ENCODE measurements at places on chromosomes 5 and 9.

DNA sequence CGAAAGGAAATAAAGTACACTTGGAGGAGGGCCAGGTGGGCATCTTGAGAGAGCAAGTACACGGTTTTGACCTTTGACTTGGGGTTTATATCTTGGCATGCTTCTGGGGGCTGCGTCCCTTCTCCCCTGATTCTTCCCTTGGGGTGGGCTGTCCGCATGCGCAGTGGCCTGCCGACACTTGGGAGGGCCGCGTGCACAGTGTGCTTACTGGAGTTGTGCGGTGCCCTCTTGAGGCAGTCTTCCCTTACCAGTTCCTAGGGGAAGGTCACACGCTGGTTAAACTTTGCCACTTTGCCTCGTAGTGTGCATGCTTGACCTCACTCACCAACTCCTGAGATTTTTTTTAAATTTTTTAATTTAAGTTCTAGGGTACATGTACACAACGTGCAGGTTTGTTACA lies 4.3 kb upstream of the CLPTM1L start:
- no peak for DNase-seq

GRCh38 chr5:33927685-33928084 lies 8.5 kb upstream of the RXFP3 start:
- no peak for DNase-seq

DNA sequence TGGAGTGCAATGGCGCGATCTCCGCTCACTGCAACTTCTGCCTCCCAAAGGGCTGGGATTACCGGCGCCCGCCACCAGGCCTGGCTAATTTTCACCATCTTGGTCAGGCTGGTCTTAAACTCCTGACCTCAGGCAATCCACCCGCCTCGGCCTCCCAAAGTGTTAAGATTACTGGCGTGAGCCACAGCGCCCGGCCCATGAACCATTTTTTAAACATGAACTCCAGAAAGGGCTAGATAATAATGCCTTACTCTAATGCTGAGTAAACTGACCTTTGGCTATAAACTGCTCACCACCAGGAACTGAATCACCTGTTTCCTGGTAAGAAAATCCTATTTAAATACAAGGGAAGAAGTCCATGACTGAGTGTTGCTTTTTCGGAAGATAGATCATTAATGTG lies 23.2 kb upstream of the DAB2 start:
- DNase-seq, result no peak

DNA sequence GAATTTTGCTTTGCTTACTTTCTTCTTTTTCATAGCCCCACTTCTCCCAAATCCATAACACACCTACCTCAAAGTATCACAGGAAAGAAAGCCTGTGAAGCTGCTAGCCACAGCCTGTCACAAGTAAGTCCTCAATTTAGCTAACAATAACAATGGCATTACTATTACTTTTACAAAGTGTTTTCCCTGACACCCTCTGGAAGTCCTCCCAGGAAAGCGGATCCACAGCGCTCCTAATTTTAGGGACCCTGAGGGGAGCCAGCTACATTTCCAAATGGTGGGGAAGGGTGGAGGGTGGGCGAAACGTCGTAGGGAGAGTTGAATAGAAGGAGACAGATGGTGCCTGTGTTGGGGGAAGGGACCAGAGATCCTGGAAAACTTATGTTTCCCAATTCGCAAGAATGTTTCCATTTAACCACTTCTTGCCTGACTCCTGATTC lies 523 bp upstream of the WWC1 start:
- no peak for DNase-seq

GRCh38 chr9:94894094-94894699 lies 167.7 kb downstream of the AOPEP start:
- no peak for DNase-seq

- no peak for DNase-seq
Observed at GRCh38 chr5:177984584-177985206, 11.3 kb downstream of the PROP1 start.

- DNase-seq, result no peak
Observed at GRCh38 chr5:167720259-167720658, 571.2 kb upstream of the WWC1 start.

DNA sequence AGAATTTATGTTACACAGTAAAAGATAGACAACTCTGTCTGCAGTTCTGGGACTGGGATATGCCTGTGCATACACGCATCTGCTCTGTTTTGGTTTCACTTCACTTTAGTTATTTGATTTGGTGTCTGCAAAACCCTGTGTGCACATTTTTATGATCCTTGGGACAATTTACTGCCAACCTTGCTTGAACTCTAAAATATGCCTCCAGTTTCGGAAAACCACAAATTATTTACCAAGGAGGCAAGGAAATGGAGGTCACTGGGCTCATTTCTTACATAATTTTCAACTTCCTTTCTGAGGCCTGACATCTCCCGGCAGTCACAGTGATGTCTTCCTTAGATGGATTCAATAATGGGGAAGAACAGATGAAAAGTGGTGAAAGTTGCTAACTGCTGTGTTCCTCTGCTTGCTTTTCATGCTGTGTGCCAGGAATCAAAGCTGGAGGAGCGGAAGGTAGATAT lies 61.2 kb upstream of the TAF11L2 start:
- DNase-seq, result no peak

DNA sequence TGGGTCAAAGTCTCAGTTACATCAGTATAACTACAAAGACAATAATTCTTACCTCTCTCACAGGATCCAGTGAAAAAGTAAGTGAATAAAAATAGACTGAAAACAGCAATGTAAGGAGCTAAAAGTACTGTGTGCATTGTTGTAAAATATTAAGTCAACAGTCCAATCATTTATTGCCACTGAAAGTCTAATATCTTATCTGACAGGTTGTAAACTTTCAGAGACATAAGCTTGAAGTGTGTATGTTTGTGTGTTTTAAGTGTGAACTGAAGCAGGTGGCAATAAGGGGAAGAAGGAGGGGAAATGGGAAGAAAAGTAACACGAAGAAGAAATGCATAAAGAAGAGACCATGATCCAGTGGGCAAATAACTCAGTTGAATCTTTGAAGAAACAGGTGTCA lies 229.7 kb upstream of the TAS2R1 start:
- DNase-seq, result no peak

- DNase-seq, result peak; percentile 70
Observed at GRCh38 chr9:127955294-127956015, 17.8 kb upstream of the DPM2 start.

- no peak for DNase-seq
Observed at GRCh38 chr5:135036405-135036804, 2.4 kb upstream of the PITX1 start.

- no peak for DNase-seq
Observed at GRCh38 chr9:110157823-110158664, 49.9 kb downstream of the C9orf152 start.

DNA sequence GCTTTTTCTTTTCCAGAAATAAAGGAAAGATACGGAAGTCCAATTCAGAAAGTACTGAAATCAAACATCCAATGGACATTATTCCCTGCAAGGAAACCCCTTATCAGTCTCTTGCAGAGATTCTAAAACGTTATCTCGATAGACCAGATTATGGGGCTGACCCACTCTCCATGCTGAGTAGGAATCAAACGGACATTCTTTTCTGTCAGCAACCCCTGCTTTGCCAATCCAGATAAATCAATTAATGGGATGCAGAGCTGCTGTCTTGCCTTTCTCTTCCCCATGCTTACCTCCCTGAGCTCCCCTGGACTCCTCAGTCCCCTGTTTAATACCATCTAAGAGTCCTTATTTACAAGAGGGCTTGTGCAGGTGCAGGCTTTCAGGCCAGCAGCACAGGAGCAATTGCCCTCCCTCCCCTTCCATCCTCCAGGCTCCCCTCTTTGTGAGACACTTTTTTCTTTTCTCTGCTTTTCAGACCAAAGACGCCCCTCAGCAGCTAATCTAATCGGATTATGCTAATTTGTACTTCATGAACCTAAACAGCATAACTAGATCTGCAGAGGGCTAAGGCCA lies 14.2 kb downstream of the TAL2 start:
- no peak for DNase-seq

- no peak for DNase-seq
Observed at GRCh38 chr9:129811967-129812363, 9.0 kb downstream of the TOR1B start.

GRCh38 chr5:132226516-132227234 lies 978 bp downstream of the P4HA2 start:
- no peak for DNase-seq

DNA sequence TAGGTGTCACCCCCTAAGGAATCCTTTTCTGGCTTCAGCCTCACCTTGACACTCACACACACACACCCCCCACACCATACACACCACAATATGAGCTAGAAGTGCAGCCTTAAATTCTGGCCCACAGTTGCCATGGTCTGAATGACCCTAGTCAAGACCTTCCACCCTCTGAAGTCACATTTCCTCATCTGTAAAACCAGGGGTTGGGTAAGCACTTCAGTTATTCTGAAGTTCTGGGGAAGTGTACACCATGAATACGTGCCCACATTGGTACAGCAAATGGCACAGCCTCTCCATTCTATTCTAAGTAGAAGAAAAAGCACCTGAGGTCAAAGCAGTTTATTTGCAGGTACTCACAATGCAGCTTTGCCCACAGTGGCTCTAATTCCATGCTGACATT lies 372.8 kb upstream of the KLF4 start:
- no peak for DNase-seq

DNA sequence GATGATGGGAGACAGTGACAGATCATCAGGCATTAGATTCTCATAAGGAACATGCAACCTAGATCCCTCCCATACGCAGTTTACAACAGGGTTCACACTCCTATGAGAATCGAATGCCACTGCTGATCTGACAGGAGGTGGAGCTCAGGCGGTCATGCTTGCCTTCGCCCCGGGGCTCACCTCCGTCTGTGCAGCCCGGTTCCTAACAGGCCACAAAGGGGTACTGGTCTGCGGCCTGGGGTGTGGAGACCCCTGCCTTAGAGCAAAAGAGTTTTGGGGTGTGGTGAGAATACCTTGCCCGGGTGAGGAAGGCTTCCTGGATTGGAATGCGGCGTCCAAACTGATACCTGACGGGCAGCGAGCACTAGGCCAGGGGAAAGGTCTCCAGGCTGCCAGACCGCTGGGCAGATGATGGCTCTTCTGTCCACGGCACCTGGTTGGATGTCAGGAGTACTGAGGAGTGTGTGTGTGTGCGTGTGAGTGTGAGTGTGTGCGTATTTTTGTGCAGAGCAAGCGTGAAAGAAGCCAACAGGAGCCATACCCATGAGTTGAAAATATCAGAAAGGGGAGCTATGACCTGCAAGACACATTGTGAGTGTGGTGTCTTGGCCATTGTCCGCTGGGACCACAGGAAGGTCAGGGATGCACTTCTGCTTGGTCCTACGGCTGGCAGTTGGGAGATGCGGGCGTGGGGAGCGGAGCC lies 55.4 kb downstream of the ACER2 start:
- DNase-seq, result no peak

GRCh38 chr5:132012371-132013005 lies 1.0 kb upstream of the ACSL6 start:
- DNase-seq, result no peak

GRCh38 chr9:130027533-130028365 lies 15.2 kb downstream of the FNBP1 start:
- no peak for DNase-seq

DNA sequence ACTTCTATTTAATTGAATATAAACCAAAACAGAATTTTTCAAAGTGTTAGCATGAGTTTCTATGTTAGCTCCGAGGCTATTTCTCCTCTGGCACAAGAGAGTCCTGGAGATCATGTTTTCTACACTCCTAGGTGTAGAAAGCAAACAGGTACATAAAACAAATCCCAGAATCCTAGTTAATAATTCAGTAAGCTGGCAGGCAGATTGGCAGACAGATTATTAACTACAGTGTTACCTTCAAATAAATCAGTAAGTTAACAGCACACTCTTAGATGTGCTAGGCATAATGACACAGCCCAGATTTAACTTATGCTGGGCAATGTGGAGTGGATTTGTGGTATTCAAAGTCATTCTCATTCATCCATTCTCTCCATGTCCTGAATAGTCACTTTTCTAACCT lies 282.8 kb upstream of the RPS23 start:
- no peak for DNase-seq

DNA sequence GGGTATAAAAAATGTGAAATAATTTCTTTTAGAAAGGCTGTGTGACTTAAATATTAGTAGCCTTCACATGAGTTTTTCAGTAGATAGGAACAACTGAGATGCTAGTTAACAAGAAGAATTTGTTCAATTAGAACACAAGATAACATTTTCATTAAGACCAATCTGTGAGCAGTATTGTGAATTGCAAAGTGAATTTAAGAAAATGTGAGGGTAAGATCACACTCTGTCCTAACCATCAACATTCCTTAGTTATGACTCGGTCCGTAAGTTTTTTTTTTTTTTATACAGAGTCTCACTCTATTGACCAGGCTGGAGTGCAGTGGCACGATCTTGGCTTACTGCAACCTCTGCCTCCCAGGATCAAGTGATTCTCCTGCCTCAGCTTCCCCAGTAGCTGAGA lies 180.2 kb upstream of the EGFLAM start:
- DNase-seq, result no peak

DNA sequence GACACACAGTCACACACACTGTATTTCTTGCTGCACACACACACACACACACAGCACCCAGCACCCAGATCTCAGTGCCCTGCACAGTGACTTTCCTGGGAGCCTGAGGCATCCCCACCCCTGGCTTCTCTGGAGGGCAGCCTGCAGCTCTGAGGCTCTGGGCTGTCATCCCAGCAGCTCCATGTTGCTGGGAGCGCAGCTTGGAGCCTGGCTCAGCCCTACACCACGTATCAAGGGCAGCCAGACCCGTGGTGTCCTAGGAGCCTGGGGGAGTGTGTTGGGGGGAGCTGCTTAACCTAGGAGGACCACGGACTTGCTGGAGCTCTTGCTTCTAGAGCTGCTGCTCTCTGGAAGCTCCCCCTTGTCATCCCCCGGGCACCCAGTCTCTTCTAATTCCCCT lies 5.2 kb downstream of the IER5L start:
- DNase-seq, result no peak

DNA sequence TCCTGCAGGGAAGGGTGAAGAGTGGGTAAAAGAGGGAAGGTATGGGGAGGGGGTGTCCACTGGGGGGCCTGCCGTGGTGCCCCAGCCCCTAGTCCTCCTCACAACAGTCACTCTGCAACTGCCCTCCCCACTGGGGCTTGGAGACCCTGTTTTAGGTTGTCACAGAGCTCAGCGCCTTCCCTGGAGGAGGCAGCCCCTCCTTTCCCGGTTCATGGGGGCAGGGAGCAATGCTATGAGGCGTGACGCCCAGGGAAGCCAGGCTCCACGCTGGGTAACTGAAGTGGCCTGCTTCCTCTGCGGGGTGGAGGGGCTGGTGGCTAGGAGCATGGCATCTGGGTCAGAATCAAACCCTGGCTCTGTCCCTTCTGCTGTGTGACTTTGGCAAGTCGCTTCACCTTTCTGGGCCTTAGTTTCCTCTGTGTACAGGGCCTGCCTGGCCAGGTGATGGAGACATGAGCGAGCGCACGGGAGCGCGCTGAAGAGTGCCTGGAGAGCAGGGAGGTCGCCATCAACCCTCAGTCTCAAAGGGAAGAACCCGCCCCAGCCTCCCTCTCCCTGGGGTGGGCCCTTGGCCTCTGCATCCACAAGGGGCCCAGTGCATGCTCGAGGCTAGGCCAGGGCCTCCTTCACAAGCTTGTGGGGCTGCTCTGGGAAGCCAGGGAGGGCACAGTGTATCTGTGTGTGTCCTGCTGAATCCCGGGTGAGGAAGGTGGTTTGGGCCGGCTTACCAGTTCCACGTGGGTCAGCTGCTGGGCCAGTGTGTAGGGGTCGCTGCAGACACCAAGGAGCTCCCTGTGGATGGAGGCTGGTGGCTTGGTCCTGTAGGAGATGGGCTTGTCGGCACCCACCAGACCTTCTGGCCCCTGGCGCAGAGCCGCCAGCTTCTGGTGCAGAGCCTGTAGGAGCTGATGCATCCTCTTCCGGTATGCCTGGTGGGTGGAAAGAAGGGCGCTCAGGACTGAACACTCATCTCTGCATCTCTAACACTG lies 56.4 kb upstream of the RNF130 start:
- no peak for DNase-seq

Data from stimulated activated CD4-positive, alpha-beta T cell treated with anti-CD3 and anti-CD28 coated beads, Interleukin-15, amount 100 ng/mL, for 1 hour (primary cell).